ENCODE measurements at places on chromosomes 1 and 21.

DNA sequence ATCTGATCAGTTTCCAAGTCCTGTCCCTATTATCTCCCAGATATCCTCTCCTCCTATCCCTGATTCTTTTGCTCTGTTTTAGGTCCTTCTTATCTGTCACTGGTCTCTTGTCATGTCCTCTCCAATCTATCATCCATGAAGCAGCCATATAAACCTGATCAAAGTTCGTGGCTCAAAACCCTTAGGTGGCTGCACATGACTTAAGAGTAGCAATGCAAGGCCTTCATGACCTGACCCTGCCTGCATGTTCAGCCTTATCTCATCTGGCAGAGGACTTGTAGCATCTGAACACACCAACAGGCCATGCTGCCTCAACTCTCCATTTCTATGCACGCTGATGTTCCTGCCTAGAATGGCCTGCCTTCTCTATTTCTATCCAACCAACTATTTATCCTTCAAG lies 65.2 kb downstream of the NOS1AP start:
- no peak for DNase-seq

GRCh38 chr1:79679916-79680315 lies 673.4 kb upstream of the ADGRL4 start:
- DNase-seq: peak; percentile 4

DNA sequence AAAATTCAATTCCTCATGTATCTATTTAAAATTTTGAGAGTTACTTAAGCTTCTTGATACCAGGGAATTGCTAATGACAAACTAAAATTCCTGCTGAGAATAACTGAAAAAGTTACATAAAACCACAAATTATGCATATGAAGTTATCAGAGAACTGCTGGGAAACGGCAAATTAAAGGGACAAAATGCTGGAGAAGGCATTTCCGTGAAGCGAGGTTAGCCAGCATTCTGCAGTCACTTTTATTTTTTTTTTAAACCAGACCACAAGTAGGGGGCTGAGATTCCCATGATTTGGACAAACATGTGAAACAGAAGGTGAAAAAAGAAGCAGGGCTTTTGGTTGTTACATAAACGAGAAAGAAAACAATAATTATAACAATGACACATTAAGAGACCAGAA lies 737.6 kb upstream of the CHRM3 start:
- no peak for DNase-seq

DNA sequence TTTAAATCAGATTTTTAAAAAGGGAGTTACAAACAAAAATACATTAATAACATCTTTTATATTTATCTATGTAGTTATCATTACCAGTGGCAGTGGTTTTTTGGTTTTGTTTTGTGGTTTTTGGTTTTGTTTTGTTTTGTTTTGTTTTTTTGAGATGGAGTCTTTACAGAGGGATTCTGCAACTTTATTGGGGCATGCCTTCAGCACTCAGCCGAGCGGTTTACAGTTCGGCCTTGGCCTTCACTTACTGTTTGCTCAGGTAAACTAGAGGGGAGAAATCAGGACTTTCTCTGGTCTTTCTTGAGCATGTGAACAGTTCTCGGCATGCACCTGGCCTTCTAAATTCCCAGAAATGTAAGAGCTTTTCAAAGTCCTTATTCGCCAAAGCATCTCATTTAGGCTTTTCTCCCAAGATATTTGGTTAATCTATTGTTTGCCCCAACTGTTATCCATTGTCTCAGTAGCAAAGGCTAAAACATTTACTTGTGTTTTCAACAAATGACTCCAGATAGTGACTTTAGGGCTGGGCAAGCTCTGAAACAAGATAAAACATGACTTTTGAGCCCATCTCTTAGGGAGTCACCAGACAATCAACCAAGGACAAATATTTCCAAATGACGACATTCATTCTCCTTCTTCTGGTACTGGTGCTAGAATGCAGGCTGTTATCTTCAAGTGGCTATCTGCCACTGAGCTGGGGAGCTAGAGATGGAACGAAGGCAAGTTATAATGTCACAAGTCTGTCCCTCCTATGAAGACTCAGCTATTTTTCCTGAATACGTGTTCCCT lies 48.4 kb upstream of the ADORA3 start:
- DNase-seq: no peak

- DNase-seq: no peak
These were observed 208.3 kb downstream of the DSCAM start for GRCh38 chr21:40638466-40639251.

DNA sequence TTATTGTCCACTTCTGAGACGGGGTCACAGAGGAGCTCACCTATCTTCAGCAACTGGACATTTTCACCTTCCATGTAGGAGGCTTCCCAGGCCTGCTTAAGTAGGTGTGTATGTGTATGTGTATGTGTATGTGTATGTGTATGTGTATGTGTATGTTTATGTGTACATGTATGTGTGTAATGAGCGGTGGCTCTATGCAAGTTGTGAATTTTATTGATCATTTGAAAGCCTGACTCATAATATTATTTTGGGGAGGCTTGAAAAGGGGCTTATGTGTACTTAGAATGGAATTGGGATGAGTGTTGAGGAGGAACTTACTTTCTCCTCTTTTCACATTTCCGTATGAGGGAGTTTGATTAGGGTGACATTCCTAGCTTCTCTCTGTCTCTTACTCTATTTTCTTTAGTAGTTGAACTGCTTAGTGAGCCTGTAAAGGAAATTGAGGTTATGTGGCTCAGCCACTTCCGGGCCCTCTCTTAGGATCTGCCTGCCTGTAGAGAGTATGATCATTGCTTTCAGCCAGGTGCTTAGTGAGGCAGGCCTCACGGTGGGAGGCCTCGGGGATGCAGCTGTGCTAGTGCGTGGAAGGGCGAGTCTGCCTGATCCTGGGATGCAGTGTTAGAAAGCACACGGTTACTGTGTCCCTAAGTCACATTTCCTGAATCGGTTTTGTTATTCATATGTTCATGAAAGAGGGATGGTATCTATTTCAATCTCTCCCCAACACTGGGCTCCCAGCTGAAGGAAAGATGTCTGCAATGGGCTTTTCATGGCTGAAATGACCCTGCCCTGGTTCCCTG lies 61.0 kb downstream of the IER5 start:
- peak; percentile 47 for DNase-seq

GRCh38 chr1:155648207-155649147 lies 38.5 kb downstream of the MSTO1 start:
- no peak for DNase-seq

DNA sequence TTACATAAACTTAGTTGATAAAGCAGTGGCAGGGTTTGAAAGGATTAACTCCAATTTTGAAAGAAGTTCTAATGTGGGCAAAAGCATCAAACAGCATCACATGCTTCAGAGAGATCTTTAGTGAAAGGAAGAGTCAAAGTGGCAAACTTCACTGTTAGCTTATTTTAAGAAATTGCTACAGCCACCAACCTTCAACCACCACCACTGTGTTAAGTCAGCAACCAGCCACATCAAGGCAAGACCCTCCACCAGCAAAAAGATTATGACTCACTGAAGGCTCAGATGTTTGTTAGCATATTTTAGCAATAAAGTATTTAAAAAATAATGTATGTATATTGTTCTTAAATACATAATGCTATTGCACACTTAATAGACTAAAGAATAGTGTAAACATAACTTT lies 21.3 kb upstream of the MAGI3 start:
- no peak for DNase-seq

DNA sequence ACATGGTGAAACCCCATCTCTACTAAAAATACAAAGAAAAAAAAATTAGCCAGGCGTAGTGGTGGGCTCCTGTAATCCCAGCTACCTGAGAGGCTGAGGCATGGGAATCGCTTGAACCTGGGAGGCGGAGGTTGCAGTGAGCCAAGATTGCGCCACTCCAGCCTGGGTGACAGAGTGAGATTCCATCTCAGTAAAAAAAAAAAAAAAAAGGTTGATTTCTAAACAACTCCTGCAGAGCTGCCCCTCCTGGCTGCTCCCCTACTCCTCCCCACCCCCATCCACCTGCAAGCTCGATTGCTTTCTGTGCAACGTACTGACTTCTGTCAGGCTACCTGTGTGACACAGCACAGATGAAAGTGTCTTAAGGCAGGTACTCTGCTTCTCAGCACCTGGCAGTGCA lies 13.3 kb downstream of the ETV3L start:
- no peak for DNase-seq

DNA sequence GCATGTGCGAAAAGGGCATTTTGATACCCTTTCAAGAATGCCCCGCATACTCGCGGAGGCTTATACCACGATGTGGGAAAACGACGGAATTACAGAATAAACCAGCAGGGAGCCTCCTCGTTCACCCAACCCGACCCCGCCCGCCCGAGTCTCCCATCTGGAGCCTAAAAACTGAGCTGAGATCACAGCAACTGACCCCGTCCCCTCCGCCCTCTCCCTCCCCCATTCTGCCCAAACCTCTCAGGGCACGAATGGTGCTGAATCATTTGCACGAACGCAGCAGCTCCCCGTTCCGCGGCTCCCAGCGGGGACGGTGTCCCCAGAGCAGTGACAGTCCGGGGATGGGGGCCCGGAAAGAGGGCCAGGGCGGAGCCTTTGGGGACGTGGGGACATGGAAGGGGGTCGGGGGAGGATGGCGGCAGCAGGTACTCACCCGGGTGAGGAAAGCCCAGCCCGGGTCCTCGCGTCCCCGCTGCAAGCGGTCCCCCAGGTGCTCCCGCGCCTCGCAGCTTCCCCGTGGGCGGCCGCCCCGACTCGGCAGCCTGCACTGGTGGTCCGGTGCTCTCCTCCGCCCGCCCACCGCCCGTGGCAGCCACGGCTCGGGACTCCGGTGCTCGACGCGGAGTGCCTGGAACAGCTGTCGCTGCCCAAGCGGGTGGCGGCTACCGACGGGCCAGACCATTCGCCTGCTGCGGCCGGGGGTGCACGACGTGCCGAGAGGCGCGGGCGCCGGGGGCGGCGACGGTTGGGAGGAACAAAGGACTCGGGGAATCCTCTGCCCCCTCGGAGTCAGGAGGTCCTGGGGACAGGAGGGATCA lies at the start of gene TTLL7:
Gene TTLL7, minus strand, starts transcription at position 635 of the 818 bp plus-strand sequence. CDS start 46,921 bp downstream, outside the sequence.
- DNase-seq: peak; percentile 78

DNA sequence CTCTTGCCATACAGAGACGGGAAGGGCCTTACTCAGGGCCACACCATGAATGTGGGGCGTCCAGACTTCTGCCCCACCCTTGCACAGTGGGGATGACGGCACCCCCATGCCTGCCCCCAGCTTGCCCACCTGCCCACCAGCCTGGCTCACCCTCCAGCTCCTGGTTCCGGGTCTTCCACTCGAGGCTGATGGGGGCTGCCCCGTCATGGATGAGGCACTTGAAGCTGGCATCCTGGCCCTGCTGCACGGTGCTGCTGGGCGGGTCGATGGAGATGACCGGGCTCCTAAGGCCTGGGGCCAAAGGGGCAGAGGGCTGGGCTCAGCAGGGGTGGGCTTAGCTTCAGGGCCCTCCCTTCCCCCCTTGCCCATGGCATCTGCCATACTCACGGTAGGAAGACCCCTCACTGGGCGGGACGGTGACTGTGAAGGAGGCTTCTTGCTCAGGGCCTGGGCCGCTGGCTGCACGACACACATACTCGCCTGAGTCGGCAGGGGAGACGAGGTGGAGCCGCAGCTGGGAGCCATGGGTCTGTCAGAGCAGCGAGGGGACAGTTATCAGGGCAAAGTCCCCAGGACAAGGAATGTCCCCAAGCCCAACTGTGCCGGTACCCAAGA lies 29.9 kb downstream of the LDLRAD2 start:
- DNase-seq: no peak

DNA sequence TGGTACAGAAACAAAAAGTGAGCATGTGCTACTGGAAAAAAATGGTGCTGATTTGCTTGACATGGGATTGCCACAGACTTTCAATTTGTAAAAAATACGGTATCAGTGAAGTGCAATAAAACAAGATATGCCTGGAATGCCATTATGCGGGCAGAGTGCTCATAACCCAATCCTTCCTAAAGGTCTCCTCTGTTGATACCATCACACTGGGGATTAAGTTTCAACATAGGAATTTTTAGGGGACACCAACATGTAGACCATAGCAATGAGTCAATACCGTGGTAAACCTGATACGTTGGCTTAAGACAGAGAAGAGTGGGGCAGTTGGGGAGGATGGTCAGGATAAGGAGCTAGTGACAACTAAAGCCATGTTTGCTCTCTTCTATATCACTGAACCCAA lies 20.5 kb downstream of the MX1 start:
- no peak for DNase-seq

GRCh38 chr1:200166411-200166810 lies 138.9 kb downstream of the NR5A2 start:
- no peak for DNase-seq

- DNase-seq: no peak
These were observed 37.3 kb downstream of the COL18A1 start for GRCh38 chr21:45442276-45442675.

DNA sequence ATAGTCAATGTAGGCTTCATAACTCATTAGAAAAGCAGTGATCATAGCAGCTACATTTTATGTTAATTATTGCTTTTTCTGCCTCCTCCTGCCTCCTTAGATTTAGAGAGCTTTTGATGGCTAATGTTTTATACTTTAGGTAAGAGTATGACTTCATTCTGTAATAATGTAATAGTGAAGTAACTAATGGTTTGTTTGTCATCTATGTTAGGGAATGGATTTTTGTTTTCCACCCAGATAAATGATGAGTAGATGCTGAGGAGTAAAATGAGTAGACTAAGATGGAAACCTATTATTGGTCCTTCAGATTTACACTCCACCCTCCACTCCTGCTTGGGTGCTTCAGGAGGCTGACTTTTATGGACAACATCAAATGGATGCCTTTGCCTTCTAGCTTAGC lies 170.6 kb downstream of the CTH start:
- DNase-seq: no peak

DNA sequence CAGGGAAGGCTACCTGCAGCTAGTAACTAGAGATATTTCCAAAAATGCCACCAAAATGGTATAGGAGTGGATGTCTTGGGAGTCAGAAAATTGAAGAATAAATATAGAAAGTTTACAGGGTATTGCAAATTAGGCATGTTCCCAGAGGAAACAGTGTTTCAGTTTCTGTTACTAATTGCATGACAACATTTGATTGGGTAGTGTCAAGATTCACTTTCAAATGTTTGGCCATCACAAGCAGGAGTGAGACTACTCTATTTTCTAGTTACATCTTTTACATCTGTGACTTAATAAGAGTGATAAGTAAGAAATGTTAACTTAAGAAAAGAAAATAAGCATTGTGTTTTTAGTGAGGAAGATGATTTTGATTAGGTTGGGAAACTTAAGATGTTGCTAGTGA lies 30.2 kb downstream of the AMY1C start:
- DNase-seq: no peak

DNA sequence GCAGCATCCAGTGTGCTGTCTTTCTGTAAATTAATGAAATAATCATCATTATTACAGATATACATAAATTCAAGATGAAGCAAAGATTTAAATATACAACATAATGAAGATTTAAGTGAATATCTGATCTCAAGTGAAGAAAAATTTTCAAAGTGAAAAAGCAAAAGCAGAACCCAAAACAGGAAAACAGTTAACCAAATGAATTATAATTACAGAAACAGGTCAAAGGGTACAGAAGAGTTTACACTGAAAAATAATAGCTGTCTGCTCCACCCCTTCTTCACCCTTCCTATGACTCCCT lies 44.8 kb upstream of the GTF2B start:
- DNase-seq: no peak

- DNase-seq: no peak
These were observed 492.9 kb upstream of the ADGRL2 start for GRCh38 chr1:81307786-81308185.
